ENCODE measurements at places on chromosomes 6 and 20.

- DNase-seq = peak; percentile 79
Measured at GRCh38 chr20:43955062-43955749, 40.6 kb downstream of the TOX2 start.

DNA sequence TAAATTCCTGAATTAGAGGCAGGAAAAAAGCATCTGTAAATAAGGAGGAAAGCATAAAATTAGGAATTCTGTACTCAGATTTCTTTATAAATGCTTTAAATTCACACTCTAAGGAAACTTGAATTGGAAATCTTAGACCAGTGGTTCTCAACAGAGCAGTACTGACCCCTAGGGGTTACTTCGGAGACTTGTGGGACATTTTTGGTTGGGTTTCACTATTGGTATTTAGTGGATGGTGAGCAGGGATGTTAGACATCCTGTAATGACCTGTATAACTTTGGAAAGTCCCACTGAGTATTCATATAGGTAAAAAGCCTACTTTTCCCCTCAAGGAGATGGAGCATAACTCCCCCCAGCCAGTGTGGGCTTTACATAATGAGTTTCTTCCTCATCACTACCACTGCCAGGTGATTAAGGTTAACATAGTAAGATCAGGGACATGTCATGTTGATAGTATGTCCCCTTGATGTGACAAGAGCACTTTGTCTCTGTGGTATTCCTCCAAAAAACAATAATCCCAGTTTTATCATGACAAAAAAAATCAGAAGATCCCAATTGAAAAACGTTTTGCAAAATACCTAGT, 31.0 kb downstream of the GLO1 start:
- DNase-seq = peak; percentile 43

- peak; percentile 11 for DNase-seq
Measured at GRCh38 chr6:33967966-33968724, 164.3 kb upstream of the MLN start.

DNA sequence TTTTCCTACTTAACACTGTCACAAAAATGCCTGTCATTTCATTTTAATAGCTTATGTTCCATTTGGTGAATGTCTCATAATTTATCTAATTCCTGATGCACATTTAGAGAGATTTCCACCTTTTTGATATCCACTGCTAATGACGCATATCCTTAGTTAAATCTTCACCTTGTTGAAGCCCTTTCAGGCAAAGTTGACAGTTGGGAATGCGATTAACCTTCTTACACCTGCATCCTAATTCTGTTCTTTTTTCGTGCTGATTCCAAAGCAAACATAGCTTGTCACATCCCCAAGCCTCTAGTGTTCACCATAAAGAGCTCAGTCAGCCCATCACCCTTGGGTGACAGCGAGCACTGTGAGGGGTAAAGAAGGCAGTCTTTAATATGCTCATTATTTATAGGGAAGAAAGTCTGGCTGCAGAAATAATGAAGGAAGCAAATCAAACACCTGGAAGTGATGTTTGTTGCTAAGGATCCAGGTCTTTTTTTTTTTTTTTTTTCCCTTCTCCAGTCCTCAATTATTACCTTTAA, 205.6 kb downstream of the DTNBP1 start:
- no peak for DNase-seq

- DNase-seq = peak; percentile 9
Measured at GRCh38 chr20:8389381-8390036, 257.4 kb downstream of the PLCB1 start.

- peak; percentile 34 for DNase-seq
Measured at GRCh38 chr20:63106108-63106764, 99.5 kb upstream of the BHLHE23 start.

DNA sequence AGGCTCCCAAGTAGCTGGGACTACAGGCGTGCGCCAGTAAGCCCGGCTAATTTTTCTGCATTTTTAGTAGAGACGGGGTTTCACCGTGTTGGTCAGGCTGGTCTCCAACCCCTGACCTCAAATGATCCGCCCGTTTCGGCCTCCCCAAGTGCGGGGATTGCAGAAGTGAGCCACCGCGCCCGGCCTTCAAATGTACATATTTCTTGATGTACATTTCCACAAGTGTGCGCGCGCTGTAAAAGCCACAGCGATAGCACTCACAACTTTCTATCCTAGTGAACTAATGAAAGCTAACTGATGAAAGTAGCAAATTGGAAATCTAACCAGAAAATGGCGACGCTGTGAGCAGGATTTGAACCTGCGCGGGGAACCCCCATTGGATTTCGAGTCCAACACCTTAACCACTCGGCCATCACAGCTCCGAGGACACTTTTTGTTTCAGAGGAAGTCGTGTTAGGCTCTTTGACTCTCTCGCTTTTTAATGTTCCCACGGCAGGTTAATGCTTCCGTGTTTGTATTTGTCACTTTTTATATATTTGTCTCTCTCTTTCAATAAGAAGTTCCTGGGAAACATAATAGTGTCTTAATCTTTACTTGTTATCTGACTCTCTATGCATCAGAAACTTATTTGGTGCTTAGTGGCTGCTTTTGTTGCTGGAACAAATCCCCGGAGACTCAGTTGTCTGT, 199.4 kb upstream of the ZNF184 start:
- peak; percentile 95 for DNase-seq

DNA sequence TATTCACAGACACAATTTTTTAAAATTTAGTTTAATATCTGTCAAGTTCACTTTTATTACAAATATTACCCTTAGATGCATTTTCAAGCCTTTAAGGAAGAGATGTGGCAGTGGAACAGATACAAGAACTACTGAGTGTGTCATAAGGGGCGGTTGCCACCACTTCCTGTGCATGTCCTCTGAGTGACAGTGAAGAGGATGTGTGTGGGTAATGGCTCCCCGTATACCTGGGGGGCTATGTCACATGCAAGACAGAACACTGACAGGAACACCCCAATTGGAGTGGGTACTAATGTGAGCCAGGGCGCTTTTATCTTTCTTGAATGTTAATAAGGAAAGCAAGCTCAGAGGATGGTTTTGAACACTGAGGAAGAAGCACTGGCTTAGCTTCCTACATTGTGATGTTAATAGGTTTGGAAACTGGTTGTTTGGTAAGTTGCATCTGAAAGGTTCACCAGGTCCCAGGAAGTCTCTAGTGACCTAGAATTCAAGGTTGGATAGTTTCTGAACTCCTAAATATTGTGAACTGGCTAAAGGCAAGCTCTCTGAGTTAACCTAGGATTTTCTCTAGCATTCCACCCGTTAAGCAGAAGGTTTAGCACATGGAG, 83.4 kb upstream of the ASF1A start:
- no peak for DNase-seq

- DNase-seq = no peak
Measured at GRCh38 chr6:20202699-20203302, 9.5 kb downstream of the MBOAT1 start.

DNA sequence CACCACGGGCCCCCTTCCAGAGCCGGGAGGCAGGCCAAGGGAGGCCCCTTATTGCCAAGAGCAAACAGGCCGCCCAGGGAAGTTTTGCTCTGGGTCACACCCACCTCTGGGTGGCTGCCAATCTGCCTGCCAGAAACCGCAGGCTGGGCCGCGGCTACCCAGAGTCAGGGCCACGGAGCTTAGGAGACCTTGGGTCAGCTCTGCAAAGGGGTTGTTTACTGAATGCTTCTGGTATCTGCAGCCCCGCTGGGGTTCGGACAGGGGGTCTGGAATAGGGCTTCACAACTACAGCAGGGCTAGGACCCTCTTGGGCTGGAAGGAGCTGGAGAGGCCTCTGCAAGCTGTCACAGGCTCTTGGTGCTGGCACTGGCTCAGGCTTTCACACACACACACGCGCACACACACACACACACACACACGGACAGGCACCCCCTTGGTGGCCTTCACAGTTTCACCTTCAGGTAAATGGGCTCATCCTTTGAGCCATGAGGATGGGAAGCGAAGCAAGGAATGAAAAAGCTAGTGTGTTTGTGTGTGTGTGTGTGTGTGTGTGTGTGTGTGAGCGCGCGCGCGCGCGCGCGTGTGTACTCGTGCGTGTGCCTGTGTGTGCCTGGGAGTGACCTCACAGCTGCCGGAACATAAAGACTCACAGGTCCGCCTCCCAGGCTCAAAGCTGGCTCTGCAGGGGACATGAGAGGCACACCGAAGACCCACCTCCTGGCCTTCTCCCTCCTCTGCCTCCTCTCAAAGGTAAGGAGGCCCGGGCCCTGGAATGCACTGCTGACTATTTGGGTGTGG, at the start of gene CCN5:
Gene CCN5, plus strand, starts transcription at position 669 of the 798 bp plus-strand sequence. Its CDS starts 22 bp downstream, at position 691.
- DNase-seq = peak; percentile 79

- peak; percentile 65 for DNase-seq
Measured at GRCh38 chr6:142902636-142903053, 42.3 kb downstream of the HIVEP2 start.

- no peak for DNase-seq
Measured at GRCh38 chr6:121884620-121885019, 449.2 kb downstream of the GJA1 start.

Data from A549 (cell line).